GM12864 (cell line): ENCODE measurements at places on chromosomes 5 and 9.

- DNase-seq: no peak
These were observed 26.8 kb downstream of the FAM81B start for GRCh38 chr5:95417971-95418370.

DNA sequence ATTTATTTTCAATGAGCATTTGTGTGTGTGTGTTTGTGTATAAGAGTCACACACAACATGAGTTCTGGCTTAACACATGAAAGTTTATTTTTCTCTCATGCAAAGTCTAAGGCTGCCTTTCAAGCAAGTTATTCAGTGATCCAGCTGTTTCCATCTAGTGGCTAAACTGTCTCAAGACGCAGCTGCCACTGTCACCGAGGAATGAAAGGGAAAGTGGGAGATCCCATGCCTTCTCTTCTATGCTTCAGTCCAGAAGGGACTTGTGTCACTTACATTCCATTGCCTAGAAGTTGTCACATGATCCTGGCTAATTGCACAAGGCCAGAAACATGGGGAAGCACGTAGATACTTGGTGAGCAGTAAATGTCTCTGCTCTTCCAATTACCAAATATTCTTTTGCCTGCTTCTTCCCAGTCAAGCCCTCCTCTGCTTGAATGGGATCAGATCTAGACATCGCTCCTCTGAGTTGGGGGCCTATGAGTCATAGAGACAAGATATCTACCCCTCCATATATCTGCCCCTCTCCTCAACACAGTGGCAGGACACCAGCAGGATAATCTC lies 30.4 kb upstream of the SLIT3 start:
- no peak for DNase-seq

DNA sequence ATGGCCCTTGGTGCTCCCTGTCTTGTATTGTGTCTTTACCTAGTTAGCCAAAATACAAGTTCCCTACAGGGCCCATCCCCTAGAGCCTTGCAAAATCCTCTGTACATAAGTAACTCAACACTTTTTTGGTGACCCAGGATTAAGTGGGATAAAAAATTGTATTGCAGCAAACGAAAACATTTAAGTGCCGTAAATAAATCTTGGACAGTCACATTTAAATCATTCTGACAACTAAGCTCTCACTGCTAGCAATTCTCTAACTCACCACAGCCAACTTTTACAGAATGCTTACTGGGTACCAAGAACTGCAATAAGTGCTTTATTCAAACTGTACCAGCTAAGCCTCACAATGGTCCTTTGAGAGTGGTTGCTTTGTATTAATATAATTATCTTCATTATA lies 56.6 kb downstream of the GNAQ start:
- DNase-seq: no peak

GRCh38 chr5:2591777-2592453 lies 159.6 kb downstream of the IRX2 start:
- DNase-seq: no peak

DNA sequence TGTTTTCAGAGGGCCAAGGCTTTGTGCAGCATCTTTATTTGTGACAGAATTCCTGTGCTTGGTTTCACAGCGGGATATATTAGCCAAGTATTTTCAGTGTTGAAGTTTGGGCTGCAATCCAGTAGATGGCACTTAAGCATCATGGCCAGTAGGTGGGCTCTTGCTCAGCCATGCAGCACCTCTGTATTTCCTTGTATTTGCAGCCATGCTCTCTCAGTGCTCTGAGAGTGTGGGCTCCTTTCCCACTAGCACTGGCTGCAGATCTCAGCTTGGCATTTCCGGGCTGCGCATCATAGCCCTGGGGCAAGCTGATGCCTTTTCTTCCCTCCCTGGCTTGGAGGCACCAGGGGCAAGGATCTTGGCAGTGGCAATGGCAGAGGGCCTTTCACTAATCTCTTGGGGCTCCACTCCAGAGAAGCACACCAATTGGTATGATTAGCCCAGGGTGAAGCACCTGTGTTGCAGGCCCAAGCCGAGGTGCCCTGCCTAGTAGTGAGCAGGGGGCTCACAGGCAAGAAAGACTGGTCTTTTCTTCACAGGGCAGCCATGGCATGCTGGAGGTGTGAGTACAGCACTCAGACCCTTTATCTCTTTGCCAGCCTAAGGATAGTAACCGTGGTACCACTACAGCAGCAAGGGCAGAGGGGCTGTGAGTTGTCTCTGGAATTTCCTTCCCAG lies 48.3 kb downstream of the SLCO6A1 start:
- no peak for DNase-seq

- no peak for DNase-seq
These were observed 274.6 kb upstream of the IRX4 start for GRCh38 chr5:2157372-2157771.

DNA sequence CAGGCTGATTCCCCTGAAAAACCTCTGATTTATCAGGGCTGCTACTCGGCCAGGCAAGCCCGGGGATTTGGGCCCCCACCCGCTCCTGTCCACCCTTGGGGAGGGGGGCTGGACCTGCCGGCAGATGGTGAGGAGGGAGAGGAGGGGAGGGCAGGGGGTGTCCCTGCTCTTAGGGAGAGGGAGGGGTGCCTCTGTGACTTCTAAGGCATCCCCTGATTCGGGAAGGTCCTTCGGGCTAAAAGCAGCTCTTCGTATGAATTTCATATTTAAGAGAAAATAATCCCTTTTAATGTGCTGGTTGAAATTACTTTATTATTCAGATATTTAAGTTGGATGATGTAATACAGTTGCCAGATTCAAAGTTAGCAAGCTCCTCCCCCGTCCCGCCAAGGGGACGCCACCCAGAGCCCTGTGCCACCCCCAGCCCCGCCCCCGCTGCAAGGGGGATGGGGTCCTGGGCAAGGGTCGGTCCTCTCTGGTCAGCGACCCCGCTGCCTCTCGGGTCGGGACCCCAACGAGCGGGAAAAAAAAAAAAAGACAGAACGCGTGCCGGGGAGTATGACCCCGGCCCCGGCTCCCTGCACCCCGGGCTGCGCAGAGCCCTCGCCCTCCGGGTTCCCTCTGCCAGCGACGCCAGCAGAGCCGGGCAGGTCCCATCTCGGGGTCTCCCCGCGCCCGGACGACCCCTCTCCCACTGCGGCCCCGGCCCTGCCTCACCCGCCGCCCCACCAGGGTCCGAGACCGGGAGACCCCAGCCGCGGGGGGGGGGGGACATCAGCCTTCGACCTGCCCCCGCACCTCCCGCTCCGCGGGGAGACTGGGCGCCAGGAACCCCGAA lies 12.4 kb downstream of the LHX3 start:
- no peak for DNase-seq

DNA sequence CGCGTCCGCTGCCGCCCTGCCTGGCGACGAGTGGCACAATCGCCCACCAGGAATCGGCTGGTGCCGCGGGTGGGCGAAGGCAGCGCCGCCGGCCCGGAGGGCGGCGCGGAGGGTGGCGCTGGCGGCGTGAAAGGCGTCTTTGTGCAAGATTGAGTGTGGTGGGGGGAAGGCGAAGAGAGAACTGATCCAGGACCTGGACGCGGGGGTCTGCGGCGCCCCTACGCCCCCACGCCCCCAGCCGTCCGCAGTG lies 4.6 kb upstream of the RGMB start:
- no peak for DNase-seq

DNA sequence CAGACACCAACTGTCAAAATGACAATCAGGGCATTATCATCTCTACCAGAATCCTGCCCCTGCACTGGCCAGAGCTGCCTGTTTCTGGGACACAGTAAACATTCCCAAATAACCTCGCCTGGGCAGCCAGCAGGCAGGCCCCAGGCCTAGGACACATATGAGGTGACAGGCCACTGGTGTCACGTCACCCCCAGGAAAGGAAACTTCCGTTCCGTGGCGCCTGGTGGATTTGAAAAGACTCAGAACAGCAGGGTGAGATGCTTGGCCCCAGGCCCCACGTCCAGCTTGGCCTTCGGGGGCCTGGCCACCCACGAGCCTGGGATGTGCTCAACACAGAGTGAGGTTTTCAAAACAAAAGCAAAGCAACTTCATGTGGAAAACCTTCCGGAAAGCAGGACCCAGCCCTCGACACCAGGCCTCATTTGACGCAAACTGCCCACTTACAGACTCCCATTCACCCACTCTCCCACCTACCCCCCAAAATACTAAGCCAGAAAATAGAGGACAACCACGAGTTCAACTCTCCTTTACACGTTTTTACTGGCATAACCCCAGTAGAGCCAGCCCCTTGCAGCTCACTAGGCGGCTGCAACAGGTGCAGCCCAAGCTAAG lies 1.2 kb downstream of the SEMA4D start:
- DNase-seq: no peak

- no peak for DNase-seq
These were observed 351.8 kb downstream of the RAB3C start for GRCh38 chr5:58934629-58935097.

DNA sequence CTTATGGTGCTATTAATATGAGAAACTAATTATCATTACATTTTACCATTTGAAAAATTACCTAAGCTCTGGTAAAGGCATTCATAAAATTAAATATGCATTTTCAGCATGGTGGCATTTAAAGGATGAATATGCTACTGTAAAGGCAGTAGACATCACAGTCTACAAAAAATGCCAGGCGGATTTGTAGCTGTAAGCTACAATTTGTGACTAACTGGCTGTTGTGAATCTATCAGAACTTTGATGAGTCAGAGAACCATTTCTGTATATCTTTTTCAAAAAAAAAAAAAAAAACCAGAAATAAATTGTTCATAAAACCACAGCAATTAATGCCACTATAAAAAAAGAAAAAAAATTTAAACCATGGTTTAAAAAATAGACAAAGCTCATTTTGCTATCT lies 186.3 kb downstream of the NFIB start:
- DNase-seq: no peak

DNA sequence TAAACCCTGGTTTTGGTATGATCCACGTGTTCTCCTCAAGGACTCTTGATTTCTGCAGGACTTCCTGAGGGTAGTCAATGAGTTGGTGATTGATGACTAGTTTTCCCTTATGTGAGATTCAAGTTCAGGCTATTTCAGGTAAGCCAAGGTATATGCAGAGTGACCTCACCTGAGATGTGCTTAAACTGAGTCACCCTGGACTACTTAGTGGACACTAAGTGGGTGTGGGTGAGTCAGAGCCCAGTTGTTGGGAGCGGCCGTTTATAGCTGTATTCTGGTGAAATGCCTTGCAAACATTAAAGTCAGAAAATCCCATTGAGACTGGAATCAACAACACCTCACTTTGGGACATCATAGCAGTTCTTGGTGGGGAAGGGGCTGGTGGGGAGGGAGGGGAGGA lies 62.9 kb downstream of the SLC28A3 start:
- no peak for DNase-seq

DNA sequence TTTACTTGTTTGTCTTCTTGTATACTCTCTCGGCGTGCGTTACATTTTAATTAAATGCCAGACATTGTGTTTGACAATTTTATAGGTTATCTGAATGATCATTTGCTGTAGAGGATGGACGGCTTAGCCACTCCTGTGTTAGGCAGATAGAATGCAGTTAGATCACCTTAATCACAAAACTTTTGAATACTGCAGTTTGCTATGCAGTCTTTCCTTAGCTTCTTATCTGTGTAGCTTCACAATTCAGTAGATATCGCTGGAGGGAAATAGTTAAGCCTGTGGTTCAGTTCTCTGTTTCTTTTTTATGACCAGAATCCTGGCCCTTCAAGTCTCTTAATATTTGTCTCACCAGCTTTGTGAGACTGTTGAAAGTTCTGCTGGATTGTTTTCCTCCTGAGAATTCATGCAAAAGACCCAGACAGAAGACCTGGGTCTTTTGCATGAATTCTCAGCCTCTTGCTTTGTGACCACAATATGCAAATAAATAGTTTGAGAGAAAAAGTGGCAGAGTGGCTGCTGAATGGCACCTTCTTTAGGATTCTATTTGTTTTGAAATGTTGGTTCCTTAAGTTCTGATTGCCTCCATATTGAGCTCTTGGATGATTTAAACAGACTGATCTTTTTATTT lies 40.2 kb downstream of the RASA1 start:
- DNase-seq: peak; percentile 18

- DNase-seq: no peak
These were observed 100.6 kb upstream of the SELENOP start for GRCh38 chr5:42912184-42912798.

- DNase-seq: no peak
These were observed 8.8 kb downstream of the VDAC1 start for GRCh38 chr5:133995883-133996563.

GRCh38 chr9:76932757-76933156 lies 26.8 kb upstream of the PRUNE2 start:
- no peak for DNase-seq

- DNase-seq: no peak
These were observed at the start of gene FAT2 for GRCh38 chr5:151591144-151591819. FAT2 (minus strand) TSS chr5:151591331; CDS start chr5:151568931, 22,400 bp downstream.

DNA sequence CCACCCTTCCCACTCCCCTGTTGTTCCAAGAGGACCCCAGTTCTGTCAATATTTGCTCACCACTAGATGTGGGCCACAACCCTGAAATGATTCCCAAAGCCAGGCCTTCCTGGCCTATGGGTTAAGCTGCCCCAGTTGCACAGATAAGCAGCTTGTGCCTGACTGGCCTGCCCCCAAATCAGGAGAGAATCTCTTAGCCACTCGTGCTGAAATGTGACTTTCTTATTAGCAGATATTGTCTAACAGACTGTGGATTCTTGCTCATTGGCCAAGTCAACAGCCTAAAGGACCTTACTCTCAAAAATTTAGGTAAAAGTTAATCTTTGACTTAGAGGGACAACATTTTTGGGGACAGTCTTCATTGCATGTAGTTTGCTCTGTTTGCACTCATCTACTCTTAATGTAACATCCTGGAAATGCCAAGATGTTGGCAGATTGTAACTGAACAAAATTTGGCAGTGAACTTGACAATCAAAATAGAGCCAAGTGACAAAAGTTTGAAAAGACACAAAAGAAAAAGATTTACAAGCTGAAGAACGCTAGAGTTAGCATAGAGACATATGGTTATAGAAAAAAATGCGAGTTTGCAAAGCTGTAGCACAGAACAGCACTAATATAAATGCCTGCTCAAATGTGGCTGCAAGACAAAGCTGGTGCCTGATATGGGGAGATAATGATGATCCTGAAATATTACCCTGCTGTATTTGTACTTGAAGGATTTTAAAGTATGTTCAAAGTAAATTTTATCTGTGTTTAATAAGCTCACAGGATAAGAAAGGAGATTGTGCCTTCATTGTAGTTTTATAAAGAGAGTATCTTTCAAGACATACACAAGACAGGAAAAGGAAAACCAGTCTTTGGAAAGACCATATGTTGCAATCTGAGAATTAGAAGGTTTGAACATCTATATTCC lies 29.0 kb upstream of the FSD1L start:
- DNase-seq: no peak

- DNase-seq: no peak
These were observed 48.8 kb upstream of the FBN2 start for GRCh38 chr5:128586848-128587247.

DNA sequence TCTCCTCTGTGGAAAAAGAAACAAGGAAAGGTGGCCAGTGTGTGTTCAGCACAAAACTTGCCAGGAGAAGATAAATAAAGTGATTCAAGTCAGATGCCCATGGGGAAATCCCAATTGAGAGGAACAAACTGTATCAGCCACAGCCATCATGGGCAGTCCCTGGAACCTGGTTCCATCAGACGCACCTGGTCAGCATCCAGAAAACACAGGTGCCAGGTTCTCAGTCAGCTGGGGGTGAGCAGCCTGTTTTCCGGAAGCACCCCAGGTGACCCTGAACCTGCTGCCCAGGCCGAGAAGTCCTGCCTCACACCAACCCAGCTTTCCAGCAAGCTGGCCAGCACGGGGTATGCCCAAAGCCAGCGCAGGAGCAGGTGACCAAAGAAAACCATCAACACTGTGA lies 30.5 kb downstream of the PTCH1 start:
- DNase-seq: no peak
